ENCODE measurements at places on chromosomes 7 and 10. TPM values are rescaled to one million over a fixed set of nuclear protein-coding genes. Genes with fewer than 3 reads are reported as not detected.

The DDC gene
- total RNA-seq, result 1.1 TPM

The EEPD1 gene
- total RNA-seq, result 11.4 TPM

- no peak for DNase-seq
These were observed 49.2 kb downstream of the CHST3 start for GRCh38 chr10:72013202-72013945.

- no peak for DNase-seq
These were observed 268.2 kb downstream of the PTEN start for GRCh38 chr10:88131511-88132139.

GRCh38 chr7:148299350-148300276, 291.0 kb upstream of the C7orf33 start:
- DNase-seq, result no peak

The TRIM50 gene
- 0.24 TPM for total RNA-seq

GRCh38 chr10:5616836-5617235, 49.6 kb downstream of the ASB13 start:
- no peak for DNase-seq

The H2BK1 gene
- total RNA-seq, result not detected

GRCh38 chr7:146375170-146375569, 258.6 kb downstream of the CNTNAP2 start:
- DNase-seq, result no peak

The GSTO2 gene
- 18.8 TPM for total RNA-seq

The SPAG6 gene
- total RNA-seq, result 1.2 TPM

The SMKR1 gene
- 0.97 TPM for total RNA-seq

DNA sequence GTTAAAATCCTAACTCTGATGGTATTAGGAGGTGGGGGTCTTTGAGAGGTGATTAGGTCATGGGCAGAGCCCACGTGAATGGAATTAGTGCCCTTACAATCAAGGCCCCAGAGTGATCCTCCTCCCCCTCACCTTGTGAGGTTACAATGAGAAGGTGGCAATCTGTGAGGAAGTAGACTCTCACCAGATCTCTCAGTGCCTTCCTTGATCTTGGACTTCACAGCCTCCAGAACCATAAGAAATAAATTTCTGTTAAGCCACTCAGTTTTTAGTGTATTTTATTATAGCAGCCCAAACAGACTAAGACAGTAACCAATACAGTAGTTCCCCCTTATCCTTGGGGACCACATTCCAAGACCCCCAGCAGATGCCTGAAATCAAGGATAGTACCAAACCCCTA, 32.0 kb downstream of the STRA8 start:
- DNase-seq, result no peak

- no peak for DNase-seq
These were observed 9.9 kb downstream of the LRRC4 start for GRCh38 chr7:128021366-128021765.

- DNase-seq, result no peak
These were observed 161.1 kb upstream of the CHST15 start for GRCh38 chr10:124254490-124254889.

The ANAPC16 gene
- total RNA-seq, result 57.4 TPM

DNA sequence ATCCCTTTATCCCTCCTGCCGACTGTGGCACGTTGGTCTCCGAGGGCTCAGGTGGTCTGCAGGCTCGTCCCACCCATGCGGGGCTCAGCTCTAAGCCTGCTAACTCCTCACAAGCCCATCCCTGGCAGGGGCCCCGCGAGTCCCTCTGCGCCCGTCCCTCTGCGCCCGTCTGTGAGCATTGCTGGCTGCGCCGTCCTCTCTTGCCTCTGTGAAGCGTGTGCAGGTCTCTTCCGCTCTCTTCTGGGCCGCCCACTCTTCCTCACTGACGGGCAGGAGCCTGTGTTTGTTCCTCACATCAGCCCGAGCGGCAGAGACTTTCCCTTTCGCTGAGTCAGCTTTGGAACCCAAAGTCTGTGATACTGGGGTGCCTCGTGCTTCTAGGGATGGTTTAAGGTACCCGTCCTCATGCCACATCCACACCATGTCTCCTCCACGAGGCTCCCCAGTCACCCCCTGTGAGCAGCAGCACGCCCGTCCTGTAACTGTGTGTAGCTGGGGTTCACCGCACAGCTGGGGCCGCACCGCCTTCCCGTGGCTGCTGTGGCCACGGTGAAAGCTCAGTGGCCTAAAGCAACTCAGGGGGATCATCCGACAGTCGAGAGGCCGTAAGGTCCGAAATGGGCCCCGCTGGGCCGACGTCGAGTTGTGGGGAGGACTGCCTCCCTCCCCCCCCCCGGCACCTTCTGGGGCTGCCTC, 35.5 kb downstream of the ADGRA1 start:
- DNase-seq, result peak; percentile 36

DNA sequence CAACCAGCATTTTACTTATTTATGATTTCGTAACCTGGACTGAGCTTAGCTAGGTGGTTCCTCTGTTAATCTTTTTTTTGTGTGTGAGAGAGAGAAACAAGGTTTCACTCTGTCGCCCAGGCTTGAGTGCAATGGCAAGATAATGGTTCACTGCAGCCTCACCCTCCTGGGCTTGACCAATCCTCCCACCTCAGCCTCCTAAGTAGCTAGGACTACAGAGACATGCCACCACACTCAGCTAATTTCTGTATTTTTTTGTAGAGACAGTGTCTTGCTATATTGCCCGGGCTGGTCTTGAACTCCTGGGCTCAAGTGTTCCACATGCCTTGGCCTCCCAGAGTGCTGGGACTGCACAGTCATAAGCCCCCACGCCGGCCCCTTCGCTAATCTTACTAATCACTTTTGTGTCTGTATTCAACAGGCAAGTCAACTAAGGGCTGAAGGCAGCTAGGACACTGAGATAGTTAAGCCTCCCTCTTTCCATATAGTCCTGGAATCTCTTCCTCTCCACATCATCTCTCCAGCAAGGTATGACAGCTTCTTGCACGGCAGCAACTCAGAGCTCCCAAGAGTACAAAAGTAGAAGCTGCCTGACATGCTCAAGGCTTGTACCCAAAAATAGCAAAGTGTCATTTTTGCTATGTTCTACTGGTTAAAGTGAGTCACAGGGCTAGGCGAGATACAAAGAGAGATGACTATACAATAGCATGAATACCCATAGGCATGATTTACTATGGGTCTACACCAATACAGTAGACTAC, 11.3 kb downstream of the KMT2C start:
- DNase-seq, result no peak

The RAB19 gene
- total RNA-seq, result 5.1 TPM

The NRAP gene
- 0.11 TPM for total RNA-seq

- DNase-seq, result no peak
These were observed 83.9 kb upstream of the PAX2 start for GRCh38 chr10:100661520-100661919.

DNA sequence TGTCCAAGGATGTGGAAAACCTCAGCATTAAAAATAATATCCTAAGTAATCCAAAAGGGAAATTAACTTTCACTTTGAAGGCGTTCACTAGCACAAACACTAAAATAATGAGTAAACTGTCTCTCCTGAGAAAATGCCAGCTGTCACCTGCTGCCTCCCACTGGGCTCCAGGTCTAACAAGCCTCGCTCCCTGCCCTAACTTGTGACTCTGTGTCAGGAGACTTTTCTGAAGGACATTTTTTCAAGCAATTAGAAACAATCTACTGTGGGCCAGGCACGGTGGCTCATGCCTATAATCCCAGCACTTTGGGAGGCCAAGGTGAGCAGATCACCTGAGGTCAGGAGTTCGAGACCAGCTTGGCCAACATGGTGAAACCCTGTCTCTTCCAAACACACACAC, 72.8 kb upstream of the GLCCI1 start:
- peak; percentile 66 for DNase-seq

The SRGN gene
- not detected for total RNA-seq

The INA gene
- 3.7 TPM for total RNA-seq

The C7orf33 gene
- not detected for total RNA-seq

The C10orf62 gene
- not detected for total RNA-seq

GRCh38 chr10:521261-522250, 167.9 kb downstream of the DIP2C start:
- DNase-seq, result no peak

- no peak for DNase-seq
These were observed 41.9 kb upstream of the ACSL5 start for GRCh38 chr10:112332022-112332421.

GRCh38 chr7:37505750-37506353, 57.2 kb upstream of the ELMO1 start:
- no peak for DNase-seq

The CACNB2 gene
- total RNA-seq, result 4.6 TPM

The OR9A2 gene
- not detected for total RNA-seq

DNA sequence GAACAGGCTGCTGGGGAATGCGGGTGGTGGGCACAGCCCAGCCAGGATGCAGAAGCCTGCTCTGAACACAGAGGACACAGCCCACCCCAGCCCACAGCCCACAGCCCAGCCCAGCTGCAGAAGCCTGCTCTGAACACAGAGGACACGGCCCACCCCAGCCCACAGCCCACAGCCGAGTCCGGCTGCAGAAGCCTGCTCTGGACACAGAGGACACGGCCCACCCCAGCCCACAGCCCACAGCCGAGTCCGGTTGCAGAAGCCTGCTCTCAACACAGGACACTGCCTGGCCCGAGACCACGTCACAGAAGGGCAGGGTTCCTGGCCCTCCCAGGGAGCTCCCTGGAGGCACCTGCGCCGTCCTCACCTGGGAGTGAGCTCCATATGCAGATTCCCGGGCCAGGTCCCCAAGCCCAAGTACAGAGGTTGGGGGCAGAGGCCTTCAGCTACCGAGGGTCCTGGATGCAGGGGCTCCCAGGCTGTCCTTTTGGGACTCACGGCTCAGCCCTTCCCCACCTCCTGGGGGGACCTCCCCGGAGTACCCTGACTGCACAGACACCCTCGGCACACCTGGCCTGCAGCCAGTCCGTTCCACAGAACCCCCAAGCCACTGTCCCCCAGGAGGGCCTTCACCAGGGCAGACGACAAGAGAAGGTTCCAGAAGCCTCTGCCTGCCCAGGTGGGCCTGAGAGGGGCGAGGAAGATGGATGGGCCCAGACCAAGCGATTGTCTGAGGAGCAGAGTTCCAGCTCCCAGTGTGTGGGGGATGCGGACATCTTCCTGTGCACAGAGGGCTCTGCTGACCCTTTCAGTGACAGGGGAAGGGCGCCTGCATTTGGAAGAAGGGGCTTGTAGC, 23.7 kb upstream of the FOXL3 start:
- no peak for DNase-seq

DNA sequence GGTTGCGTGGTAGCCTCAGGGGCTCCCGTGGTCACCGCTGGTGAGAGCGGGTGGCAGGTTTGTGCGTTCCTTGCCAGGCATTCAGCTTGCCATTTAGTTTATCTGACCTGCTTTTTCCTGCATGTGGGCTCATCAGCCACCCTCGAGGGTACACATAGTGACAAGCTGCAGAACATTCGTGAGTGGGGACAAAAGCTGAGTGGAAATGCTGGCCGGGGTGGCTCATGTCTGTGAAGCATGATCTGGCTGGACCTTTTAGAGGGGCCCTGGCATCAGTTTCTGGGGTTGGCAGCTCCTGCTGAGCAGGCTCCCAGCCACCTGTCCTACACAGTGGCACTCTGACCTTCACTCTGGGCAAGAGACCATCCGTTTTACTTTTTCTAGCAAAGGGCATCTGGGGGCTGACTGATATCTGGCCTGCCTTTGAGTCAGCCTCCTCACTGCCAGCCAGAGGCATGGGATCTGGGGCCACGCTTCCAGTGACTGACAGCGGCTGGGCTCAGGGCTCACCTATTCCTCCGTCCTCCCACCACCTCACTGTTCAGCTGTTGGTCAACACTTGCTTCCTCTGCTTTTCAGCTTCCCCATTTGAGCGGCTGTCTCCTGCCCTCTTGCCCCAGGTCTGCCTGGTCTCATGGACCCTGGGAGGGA, 75.0 kb downstream of the LANCL2 start:
- no peak for DNase-seq

The TNRC18 gene
- 103 TPM for total RNA-seq

The TMEM140 gene
- total RNA-seq, result not detected

GRCh38 chr10:38003026-38003425, 7.4 kb upstream of the ZNF33A start:
- DNase-seq, result no peak

The NUP42 gene
- total RNA-seq, result 33.1 TPM

DNA sequence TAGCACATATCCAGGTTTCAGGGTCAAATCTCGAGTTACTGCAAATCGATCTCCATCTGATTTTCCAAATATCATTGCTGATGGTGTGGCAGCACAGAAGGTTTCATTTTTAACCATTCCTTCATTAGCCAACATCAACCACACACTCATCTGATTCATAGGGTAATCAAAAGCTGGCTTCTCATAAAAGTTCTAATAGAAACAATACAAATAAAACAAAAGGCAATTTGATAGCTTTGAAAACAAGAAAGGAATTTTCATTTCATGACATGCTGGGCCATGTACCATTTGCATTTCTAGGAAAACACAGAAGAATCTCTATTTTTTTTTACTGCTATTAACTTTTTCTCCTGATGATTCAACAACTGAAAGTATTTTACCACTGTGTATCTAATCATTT, 147.7 kb upstream of the SLC26A5 start:
- no peak for DNase-seq

DNA sequence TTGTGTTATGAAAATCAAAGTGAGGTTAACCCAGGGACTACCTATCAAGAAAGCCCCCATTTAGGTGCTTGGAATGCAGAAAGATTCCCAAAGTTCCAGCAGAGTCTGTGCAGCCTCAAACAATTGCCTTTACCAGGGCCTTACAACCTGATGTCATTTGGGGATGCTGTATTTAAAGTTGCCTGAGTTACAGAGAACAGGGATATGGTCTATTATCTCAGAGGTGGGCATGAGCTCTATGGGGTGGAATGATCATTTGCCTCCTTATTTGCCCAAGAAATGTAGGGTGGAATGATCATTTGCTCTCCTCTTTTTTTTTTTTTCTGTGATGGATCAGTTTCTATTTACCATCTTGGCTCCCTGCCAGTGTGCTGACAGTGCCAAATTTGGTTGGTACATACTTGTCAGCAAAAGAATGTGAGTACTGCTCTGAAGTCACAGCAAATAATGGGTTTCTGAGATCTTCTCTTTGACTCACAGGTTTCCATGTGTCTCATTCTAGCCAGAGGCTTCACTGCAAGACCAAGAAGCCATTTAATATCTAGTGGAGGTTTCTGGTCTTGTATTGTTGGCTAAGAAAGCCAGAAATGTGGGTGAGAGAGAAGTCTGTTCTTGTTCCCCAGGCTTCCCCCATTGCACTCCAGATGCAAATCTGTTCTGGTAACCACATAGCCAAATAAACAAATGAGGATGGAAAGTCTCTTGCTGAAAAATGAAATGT, 45.5 kb upstream of the ZNRF2 start:
- no peak for DNase-seq

- no peak for DNase-seq
These were observed 74.3 kb downstream of the GLI3 start for GRCh38 chr7:42162560-42163325.

The FANK1 gene
- 7.8 TPM for total RNA-seq

- no peak for DNase-seq
These were observed 162.1 kb downstream of the ZNF438 start for GRCh38 chr10:30869566-30869965.

- peak; percentile 75 for DNase-seq
These were observed 123.0 kb upstream of the SFMBT2 start for GRCh38 chr10:7533657-7534479.

- DNase-seq, result no peak
These were observed 42.3 kb upstream of the CYCS start for GRCh38 chr7:25167262-25167843.

Data from endodermal cell (in vitro differentiated cells).